ENCODE measurements at places on chromosomes 13 and 19.

DNA sequence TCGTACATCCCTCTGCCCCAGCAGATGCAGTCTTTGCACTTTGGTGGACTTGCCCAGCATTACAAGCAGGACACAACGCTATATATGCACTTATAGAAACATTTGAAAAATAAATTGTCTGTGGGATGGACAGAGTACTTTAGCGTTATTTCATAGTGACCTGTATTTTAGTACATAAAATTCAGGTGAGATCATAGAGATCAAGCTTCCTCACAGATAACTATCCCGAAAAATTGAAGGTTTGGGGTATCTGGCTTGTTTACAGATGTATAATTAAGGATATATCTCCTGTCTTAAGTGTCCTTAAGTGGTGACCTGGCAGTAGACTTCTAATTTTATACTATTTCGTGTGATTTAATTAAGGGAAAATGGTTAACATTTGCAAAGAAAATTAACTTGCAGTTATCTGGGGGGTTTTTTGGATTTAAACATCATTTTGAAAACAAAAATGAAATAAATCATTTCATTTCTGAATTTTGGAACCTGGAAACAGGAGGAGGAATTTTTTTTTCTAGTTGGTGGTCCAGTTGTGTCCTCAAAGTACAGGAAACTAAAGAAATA is 977 bp upstream of the MAB21L1 start:
- no peak for DNase-seq

- no peak for DNase-seq
Measured at GRCh38 chr13:31064636-31065035, 97.1 kb downstream of the HSPH1 start.

- DNase-seq, result no peak
Measured at GRCh38 chr13:80454245-80454644, 113.3 kb upstream of the SPRY2 start.

DNA sequence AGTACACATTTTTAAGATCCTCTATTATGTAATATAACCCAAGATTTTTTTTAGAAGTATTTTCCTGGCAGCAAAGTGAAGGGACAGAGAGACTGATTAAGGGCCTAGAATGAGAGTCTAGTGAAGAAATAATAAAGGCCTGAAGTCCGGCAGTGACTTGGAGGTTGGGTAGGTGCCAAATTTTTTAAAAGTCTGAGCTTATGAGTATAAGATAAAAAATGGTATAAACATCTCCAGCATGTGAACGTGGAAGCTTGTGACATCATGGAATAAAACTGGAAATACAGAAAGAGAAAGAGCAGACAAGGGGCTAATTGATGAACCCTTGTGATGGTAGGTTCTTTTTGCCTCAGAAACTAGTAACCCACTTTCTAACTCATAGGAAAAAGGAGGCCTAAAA is 174.6 kb downstream of the SUCLA2 start:
- no peak for DNase-seq

DNA sequence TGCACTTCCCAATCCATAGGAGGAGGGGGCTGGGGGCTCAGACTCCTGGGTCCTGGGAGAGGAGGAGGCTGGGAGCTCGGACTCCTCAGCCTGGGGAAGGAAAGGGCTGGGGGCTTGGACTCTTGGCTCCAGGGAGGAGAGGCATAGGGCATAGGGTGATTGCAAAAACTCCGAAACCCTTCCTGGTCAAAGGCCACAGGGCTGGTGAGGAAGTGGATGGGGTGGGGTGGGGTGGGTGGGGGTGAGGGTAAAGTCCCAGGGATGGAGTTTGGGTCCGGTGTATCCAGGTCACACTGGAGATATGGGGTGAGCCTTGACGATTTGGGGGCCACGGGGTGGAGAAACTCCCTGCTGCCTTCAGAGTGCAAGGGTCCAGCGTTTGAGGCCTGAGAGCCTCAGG is 2.8 kb downstream of the MYH14 start:
- no peak for DNase-seq

DNA sequence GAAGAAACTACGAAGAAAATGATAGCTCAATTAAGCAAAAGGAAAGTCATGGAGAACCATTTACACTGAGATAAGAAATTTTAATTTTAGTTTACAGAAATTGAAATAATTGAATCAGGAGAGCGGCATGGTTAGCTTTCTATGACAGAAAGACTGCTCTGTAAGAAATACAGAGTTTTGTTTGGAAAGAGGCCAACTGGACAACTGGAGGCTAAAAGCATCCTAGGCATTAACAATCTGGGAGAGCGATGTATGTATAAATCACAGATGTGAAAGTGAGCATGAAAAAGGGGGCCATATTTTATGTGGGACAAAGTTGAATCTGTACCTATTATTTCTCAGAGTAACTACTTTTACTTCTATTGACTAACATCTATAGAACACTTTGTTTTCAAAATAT is 1608.8 kb upstream of the PCDH20 start:
- no peak for DNase-seq

DNA sequence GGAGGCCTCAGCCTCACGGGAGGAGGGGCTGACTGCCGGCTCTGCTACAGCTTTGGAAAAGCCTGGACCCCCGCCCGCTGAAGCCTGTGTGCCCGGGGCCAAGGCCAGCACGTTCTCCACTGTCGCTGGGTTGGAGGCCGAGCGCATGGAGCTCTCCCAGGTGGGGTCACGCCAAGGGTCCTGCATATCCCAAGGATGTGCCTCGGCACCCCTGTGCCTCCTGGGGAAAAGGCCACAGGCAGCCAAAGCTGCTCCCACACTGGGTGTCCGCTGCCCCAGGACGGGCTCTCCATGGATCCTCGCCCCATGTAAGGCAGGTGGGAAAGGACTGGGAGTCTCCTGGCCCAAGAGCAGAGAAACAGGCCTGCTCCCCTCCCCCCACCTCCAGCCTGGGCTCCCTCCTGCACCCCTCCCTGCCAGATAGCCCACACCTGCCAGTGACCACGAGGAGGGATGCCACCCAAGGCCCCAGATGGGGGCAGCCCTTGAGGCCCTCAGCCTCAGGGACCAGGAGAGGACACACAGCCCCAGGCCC is 64.0 kb downstream of the MLLT1 start:
- no peak for DNase-seq

DNA sequence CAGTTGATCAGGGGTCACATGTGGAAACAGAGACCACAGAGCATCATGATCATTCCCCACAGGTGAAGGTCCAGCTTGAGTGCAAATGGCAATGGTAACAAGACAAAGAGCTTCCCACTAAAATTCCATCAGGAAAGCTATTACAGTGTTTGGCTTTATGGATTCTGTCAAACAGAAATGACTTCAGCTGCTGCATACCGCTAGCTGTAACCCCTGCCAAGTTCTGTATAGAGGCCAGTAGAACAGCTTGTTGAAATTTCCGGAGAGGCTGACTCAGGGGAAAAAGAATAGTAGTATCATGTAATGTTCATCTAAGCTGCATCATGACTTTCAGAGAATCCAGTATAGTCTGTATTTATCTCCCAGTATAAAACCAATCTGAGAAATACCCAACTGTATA is 1704.7 kb downstream of the SLITRK5 start:
- DNase-seq, result peak; percentile 15

GRCh38 chr13:93899981-93900380 is 579.5 kb downstream of the DCT start:
- DNase-seq, result no peak

GRCh38 chr13:88958821-88959220 is 1287.7 kb downstream of the SLITRK5 start:
- DNase-seq, result no peak

DNA sequence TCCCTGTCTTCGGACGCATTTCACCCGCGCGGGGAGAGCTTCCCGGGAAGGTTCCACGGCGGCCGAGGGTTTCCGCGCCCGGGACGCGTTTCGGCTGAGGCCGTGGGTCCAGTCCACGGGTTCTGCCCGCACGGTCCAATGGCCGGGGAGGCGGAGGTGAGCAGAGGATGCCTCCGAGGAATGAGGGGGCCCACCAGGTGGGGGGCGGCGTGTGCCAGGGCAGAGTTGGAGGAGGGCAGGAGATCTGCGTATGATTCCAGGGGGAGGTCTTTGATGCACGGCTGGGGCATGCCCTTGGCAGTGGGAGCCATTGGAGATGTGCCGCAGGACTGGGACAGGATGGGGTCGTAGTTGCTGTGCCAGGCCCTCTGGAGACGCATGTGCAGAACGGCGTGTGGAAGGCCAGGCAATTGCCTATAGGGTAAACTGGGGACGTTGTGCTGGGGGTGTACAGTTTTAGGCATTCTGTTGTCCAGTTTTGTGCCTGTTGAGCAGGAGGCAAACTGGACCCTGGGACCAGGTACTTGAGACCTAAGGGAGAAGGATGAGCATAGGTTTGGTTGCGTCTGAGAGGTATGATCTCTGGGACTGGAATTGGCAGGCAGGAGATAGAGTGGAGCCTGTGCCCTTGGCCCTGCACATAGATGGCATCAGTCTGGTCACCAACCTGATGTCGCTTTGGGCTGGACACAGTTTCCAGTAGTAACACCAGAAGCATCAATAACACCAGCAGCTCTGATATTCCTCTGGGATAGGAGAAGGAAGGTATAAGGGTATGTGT is 751 bp downstream of the ZNF584 start:
- DNase-seq, result no peak

DNA sequence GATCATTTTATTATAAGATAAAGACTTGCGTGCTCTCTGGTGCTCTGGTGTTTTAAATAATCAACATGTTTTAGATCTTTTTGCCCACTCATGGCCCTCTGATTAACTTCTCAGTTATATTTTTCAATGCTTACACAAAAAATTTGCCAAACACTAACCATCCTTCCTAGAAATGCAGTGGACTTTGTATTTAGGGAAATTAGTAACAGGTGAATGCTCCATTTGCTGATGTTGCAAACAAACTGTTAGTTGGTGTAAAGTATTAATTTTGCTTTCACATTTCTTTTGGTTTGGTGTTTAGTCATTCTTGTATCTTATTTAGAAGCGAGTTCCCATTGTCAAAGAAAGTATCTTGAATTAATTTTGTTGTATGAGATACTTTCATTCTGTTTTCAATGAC is 2.7 kb downstream of the KL start:
- DNase-seq, result no peak

- DNase-seq, result no peak
Measured at GRCh38 chr13:84393981-84394625, 511.8 kb upstream of the SLITRK1 start.

- DNase-seq, result no peak
Measured at GRCh38 chr13:45886466-45886865, 34.9 kb upstream of the SIAH3 start.

DNA sequence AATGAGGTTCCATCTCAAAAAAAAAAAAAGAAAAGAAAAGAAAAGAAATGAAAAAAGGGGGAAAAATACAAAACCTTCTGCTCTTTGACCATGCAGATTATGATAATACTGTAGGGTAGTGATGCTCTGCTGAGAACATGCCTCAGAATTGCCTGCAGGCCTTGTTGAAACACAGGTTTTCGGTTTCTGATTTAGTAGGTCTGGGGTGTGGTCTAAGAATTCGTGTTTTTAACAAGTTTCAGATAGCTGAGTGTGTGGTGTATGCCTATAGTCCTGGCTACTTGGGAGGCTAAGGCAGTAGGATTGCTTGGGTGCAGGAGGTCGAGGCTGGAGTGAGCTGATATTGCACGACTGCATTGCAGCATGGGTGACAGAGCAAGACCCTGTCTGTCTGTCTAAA is 14.9 kb upstream of the CYP2B6 start:
- no peak for DNase-seq

GRCh38 chr13:97485320-97485719 is 51.4 kb downstream of the RAP2A start:
- no peak for DNase-seq

GRCh38 chr19:35297922-35298321 is 6.0 kb downstream of the MAG start:
- DNase-seq, result no peak

Data from SHP77 treated with DMSO at 0.1 percent for 48 hours (cell line).